ENCODE measurements at places on chromosomes 1 and 21.

GRCh38 chr1:164768619-164769018, 209.6 kb downstream of the PBX1 start:
- no peak for DNase-seq

GRCh38 chr1:163922743-163923201, 601.0 kb downstream of the NUF2 start:
- no peak for DNase-seq

DNA sequence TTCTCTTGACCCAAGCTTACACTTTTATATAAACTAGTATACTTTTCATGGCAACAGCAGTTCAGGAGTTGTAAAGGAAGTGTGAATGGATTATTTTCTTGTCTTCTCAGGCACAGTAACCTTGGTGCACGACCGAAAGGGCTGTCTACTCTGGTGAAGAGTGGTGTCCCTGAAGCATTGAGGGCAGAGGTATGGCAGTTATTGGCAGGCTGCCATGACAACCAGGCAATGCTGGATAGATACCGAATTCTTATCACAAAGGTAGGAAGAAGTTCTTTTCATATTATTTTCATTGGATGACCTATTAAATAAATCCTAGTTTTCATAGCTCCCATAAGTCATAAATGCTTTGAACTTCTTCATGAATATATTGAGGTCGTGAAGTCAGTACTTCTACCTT, 53.9 kb upstream of the GPR52 start:
- no peak for DNase-seq

GRCh38 chr21:45763074-45763473, 119.5 kb downstream of the PCBP3 start:
- no peak for DNase-seq

DNA sequence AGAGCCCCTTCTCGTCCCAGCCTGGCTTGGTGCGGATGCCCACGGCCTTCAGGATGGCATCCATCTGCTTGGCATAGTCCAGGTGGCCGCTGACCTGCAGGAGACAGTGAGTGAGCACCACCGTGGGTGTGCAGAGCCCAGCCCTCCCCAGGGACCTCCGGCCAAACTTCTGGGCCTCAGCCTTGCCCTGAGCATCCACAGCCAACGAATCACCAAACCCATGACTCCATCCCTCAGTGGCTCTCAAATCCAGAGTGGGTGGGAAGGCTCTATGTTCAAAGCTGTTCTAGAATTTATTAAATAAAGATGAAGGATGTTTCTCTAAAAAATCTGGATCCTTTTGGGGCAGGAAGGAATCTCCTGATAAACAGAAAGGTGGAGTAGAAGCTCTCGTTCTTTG, 18.7 kb downstream of the HTR6 start:
- DNase-seq: no peak

- DNase-seq: no peak
Measured at GRCh38 chr1:72516264-72516663, 233.9 kb upstream of the NEGR1 start.

DNA sequence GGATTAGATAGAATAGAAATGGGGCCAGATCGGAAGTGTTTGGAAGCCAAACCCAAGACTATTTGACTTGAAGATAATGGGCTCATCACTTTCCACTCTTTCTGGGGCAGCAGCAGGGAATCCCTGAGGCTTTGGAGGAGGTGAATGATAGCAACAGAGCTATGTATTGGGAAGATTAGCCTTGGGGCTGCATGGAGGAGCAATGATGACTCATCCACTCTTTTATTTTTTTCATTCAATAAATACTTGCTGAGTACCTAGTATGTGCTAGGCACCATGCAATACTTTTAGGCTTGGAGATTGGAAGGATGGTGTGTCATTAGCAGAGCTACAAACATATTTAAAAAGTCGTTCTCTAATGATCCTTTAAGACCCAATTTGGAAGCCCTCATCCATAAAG, 166.9 kb upstream of the FOXD3 start:
- no peak for DNase-seq

- no peak for DNase-seq
Measured at GRCh38 chr1:101465941-101466340, 229.1 kb downstream of the S1PR1 start.

GRCh38 chr1:22196041-22196440, 53.1 kb upstream of the WNT4 start:
- no peak for DNase-seq

Data from activated gamma-delta T cell (primary cell).